ENCODE measurements at places on chromosomes 2 and 18.

DNA sequence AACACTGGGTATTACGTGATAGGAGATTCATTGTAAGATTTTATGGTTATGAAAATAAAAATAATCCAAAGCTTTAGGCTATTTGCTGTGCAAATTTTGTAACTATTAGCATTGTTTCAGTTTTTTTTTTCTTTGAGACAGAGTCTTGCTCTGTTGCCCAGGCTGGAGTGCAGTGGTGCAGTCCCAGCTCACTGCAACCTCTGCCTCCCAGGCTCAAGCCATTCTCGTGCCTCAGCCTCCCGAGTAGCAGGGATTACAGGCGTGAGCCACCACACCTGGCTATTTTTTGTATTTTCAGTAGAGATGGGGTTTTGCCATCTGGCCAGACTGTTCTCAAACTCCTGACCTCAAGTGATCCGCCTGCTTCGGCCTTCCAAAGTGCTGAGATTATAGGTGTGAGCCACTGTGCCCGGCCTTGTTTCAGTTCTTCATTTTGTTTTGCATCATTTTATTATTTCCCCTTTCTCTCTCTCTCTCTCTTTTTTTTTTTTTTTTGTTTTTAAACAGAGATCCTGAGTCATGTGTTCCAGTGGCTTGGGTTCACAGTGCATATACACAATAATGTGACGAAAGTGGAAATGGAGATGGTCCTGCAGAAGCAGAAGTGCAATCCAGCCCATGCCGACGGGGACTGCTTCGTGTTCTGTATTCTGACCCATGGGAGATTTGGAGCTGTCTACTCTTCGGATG lies 25.8 kb downstream of the CASP10 start:
- no peak for DNase-seq

DNA sequence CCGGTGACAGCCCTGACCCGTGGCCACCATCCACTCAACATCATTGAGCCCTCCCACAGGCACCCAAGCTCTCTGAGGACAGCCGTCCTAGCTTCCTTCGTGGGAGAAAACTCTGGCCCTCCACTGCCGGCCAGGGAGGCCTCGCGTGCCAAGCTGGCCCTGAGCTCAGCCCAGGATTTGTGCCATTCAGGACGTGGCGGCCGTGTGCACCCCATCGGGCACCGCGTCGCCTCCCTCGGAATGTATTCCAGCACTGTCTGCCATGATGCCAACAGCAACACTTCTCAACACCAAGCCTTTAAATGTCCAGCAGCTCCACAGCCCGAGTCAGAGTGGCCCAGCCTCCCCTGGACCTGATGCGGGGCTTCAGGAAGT lies 35.7 kb downstream of the ZNF516 start:
- no peak for DNase-seq

DNA sequence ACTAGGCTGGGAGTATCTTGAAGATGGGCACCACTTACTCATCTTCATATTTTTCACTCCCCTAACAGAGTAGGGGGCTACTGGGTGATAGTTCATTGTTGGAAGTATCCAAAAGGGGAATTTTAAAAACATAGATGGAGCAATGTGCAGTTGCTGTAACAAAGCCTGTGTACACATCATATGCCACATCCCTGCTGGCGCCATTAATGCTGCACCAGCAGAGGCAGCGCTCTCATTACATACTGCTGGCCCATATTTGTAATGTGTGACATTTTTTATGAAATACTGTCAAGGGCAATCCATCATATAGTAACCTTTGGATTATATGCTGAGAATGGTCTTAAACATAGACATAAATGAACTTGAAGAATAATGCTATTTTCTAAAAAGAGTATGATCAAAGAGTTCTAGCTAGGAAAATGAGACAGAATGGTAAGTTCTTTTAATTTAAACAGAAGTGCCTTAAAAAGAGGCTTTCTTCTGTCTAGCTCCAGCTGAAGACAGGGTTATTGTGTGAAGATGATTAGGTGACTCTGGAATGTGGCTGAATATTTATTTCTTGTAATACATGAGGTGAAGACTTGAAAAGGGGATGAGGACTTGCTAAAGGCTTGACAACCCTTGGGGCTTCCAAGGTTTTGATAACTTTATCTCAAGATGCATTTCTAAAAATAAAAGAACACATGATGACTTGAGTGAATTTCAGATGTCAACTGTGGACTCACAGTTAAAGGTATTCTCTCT lies 2.4 kb upstream of the TMEM178A start:
- DNase-seq = no peak

GRCh38 chr18:24499814-24500213 lies 39.4 kb downstream of the HRH4 start:
- no peak for DNase-seq

DNA sequence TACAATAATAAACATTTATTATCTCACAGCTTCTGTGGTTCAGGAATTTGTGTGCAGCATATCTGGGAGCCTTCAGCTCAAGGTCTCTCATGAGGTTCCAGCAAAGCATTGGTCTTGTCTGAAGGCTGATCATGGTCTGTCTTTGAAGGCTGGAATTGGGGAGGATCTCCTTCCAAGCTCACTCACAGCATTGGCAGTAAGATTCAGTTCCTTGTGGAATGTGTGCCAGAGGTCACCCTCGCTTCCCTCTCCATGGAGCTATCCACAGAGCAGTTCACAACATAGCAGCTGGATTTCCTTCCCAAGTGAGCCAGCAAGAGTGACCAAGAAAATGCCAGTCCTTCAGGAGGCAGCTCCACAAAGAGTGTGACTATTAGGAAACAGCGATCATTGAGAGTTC lies 202.2 kb upstream of the ST6GAL2 start:
- DNase-seq = no peak

Data from iPS DF 6.9 (cell line).